HS-27A (cell line): ENCODE measurements at places on chromosomes 16 and 17.

DNA sequence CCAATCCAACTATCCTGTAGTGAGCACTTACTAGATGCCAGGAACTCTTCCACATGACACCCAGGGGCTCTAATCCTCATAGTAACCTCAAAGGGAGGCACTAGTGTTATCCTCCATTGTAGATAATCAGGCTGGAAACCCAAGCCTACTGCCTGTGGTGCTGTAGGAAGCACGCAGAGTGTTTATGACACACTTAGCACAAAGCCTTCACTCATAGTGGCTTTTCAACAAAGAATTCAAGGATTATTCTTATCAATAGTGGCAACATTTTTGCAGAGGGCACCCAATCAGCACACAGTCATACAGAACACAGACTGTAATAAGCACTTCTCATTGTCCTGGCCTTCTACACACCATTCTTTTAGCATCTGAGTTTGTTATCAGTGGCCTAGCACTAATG lies 18.5 kb upstream of the SOX9 start:
- DNase-seq, result no peak

DNA sequence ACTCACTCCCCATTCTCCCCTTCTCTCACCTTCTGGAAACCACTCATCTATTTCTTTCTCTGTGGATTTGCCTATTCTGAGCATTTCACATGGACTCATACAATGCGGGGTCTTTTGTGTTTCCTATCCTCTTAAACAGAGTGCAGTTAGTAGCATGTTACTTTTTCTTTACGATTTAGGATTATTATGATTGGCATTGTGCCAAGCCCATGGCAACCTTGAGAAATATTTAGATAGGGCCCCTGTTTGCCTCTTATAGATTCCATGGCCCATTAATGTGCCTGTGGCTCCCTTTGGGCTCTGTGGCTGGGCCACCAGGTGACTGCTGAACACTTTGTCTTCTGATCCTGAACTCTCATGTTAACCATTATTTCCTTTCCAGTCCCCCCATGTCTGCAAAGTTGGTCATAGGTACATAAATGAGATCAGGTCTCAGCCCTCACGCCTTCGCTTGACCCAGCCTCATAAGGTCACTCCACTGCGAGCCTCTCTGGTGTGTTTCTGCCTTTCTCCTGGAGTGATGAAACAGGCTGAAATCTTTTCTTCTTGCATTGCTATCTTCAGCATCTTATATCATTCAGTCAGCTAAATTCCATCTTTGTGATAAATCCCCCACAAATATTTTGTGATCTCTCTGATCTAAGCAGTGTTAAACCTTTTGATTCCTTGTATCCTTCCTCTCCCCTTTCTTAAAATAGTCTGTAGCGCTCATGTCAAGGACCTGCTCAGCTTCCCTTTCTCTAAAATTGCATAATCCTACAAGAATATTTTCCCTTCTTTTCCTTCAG lies 44.0 kb downstream of the MYH3 start:
- DNase-seq, result no peak

DNA sequence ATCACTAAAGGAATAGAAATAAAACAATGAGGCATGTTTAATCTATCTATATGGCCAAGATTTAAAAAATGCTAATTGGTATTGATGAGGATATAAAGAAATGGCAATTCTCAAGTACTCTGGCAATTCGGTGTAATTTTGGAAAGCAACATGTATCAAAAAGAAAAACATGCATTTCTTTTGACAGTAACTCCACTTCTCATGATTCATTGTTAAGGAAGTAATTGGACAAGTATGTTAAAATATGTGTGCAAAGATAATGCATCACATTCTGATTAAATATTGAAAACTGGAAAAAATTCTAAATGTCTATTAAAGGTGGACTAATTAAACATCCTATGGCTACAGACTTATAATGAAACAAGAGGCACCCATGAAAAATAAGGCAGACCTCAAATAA lies 81.2 kb downstream of the CREBBP start:
- DNase-seq, result no peak

DNA sequence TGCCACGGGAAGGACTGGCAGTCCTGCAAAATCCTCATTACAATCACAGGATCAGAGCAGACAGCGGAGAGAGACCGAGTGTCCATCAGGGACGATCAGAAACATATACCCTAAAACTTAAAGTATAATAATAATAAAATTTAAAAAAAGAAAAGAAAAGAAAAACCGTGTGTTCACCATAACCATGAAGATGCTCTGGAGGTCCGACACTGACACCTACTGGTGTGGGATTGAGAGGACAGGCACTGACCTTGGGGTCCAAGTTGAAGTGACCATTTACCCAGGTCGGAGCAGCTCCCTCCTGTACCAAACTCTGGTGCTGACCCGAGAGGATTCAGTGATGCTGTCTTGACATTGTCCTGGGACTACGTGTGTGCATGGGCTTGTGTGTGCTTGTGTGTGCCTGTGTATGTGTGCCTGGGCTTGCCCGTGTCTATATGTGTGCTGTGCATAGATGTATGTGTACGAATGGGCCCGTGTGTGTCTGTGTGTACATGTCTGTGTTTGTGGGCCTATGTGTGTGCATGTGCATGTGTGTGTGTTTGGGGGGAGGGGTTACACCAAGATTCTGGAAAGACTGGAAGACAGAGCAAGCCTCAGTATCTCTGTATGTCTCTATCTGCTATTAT lies 10.0 kb upstream of the CD300LD start:
- no peak for DNase-seq
